ENCODE measurements at places on chromosomes 6 and 20.

GRCh38 chr20:32024683-32025295 is 14.6 kb downstream of the CCM2L start:
- DNase-seq, result no peak

GRCh38 chr6:155261111-155261900 is 2.5 kb upstream of the CLDN20 start:
- no peak for DNase-seq

DNA sequence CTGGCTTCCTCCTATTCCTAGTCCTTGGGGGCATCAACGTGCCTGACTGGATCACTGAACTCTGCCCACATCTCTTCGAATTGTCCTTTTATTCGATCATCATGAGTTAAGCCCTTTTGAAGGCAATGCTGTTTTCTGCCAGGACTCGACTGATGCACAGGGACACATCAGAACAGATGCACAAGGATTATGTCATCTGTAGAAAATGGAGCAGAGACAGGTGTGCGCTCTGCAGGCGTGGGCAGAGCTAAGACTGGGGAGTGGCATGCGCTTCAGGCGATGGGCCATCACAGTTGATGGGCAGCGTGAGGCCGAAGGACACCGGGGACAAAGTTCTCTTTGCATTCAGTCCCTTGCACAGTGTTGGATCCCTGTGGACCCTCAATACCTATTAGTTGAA is 13.1 kb downstream of the GABRR1 start:
- DNase-seq, result no peak

DNA sequence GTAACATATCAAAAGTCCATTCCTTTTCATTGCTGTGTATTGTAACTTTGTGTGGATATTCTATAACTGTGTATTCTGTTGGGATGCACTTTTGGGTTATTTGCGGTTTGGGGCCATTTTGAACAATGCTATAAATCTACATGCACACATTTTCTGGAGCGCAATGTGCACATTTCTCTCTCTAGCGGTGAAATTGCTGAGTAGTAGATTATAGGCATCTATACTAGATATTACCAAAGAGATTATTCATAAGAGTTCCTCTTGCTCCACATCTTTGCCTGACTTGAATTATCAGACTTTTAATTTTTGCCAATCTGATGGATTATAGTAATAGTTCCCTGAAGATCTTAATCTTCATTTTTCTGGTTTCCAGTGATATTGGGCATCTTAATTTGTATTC is 18.3 kb upstream of the FRK start:
- DNase-seq, result no peak

DNA sequence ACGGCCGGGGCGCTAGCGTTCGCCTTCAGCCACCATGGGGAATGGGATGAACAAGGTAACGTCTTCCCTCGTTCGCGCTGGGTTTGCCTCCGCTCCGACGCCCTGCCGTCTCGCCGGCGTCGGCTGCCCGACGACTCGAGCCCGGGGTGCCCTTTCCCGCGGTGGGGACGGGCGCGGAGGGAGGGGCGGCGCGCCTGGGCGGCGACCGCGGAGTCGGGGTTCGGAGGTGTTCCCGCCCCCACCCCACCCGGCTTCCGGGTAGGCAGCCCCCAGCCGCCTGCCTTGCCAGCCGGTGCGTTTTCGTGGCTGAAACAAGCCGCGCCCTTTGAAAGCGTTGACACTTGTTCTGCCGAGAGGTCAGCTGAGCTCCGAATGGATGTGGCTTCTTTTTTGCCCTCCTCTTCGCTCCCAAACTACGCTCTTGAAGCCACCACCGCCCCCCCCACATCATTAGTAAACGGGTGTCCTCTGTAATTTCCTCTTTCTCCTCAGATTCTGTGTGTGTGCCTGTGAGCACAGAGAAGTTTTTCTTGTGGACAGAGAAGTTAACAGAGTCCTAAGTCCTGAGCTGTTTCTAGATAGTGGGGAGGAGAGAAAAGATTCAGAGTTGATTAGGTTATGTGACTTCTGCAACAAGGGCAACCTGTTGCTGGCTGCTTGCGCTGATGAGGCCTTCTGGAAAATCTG is 362 bp downstream of the DUSP22 start:
- no peak for DNase-seq

- peak; percentile 11 for DNase-seq
Measured at GRCh38 chr20:4135385-4136077, 120.2 kb upstream of the RNF24 start.

GRCh38 chr20:46085179-46085851 is 4.4 kb downstream of the NCOA5 start:
- no peak for DNase-seq

DNA sequence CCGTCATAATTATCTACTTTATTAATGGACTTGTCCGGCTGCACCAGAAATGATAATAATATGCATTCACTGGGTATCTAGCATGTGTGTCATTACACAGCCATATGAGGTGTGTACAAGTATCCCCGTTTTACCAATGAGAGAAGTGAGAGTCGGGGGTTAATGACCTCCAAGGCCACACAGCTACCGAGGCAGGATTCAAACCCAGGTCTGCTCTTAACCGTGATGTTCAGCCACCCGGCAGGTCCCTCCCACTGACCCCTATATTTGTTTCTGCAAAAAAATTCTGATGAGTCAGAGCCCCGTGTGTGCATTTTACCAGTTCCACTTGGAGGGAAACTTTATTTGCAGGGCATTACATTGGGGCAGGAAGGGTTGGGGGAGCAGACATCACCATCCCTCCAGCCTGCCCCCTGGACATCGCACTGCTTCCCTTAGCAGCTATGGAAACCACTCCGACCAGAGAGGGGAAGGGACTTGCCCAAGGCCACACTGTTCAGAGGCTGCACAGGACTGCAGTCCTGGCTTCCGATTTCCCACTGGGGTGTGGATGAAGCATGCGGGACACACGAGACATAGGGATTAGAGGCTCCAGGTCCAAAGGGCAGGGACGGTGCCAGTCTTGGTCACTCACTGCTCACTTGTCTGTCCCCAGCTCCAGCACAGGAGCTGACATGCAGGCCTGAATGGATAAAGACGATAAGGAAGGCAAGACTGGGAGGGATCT is 10.1 kb upstream of the SRC start:
- no peak for DNase-seq

DNA sequence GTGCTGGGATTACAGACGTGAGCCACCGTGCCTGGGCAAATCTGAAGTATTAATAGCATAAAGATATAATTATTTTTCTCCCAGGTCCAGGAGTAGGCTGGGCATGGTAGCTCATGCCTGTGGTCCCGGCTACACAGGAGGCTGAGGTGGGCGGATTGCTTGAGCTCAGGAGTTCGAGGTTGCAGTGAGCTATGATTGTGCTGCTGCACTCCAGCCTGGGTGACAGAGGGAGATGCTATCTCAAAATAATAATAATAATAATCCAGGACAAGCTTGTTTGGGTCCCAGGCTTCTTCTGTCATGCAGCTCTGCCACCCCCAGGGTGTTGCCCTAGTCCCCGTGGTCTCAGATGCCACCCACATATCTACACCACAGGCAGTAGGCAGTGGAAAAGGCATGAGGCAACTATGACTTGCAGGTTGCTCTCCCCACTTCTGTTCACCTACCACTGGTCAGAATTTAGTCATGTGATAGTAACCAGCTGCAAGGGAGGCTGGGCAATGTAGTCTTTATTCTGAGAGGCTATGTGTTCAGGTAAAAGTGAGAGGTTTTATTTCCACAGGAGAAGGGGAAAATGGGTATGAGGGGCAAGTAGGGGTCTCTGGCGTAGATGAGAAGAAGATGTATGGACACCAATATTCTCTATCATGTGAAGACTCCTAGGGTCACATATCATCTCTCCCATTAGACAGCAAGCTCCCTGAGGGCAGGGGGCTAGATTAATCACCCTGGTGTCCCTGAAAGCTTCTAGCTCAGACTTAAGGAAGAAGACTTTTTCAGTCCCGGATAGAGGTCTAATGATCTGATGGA is 25.7 kb downstream of the TCF15 start:
- DNase-seq, result no peak

DNA sequence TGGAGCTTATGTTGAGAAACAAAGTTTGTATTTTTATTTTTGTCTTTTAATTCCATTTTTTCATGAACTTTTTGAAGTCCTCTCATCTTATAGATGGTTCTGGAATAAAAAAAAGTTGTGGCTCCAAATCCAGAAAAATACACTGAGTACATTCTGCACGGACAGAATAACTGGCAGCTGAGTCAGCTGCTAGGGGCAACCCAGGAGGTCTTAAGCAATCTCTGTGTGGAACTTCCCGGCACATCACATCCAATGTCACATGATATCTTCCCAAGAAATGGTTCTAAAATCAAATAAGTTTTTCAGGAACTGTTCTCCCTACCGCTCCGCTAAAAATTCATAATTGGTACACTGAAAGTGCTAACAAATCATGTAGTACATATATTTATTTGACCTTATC is 29.8 kb downstream of the SLC13A3 start:
- no peak for DNase-seq

- no peak for DNase-seq
Measured at GRCh38 chr20:38449046-38449445, 13.9 kb upstream of the SNHG17 start.
